Muscle of leg (tissue), 16 donors: ENCODE measurements at places on chromosomes 3 and 15.

DNA sequence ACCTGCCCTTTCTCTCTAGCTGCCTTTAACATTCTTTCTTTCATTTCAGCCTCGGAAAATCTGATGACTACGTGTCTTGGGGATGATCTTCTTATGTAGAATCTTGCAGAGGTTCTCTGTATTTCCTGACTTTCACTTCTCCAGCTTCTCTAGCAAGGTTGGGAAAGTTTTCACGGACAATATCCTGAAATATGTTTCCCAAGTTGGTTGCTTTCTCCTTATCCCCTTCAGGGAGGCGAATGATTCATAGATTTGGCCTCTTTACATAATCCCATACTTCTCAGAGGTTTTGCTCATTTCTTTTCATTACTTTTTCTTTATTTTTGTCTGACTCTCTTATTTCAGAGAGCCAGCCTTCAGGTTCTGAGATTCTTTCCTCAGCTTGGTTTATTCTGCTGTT, 62.1 kb upstream of the CCDC54 start:
- no peaks in the 10 kb centered on the region for H3K4me1 ChIP-seq
- DNase-seq, result no peak
- H3K27ac ChIP-seq, result no peak overlapping the region
- H3K4me3 ChIP-seq, result no peak overlapping the region

GRCh38 chr15:73051391-73051806, 864 bp upstream of the NEO1 start:
- H3K36me3 ChIP-seq, result no peaks in the 10 kb centered on the region
- peak overlapping the region; percentile 88 for H3K4me3 ChIP-seq
- H3K27ac ChIP-seq, result peak overlapping the region; percentile 92
- no peak for DNase-seq
- peaks cover 5% of the 10 kb centered on the region for H3K27me3 ChIP-seq
- H3K4me1 ChIP-seq, result peaks cover 2% of the 10 kb centered on the region

- peak; percentile 15 for DNase-seq
- no peaks in the 10 kb centered on the region for H3K4me1 ChIP-seq
- no peak overlapping the region for H3K27ac ChIP-seq
- no peak overlapping the region for H3K4me3 ChIP-seq
- H3K36me3 ChIP-seq, result no peaks in the 10 kb centered on the region
Measured at GRCh38 chr3:149095487-149095886, 9.2 kb upstream of the HLTF start.

DNA sequence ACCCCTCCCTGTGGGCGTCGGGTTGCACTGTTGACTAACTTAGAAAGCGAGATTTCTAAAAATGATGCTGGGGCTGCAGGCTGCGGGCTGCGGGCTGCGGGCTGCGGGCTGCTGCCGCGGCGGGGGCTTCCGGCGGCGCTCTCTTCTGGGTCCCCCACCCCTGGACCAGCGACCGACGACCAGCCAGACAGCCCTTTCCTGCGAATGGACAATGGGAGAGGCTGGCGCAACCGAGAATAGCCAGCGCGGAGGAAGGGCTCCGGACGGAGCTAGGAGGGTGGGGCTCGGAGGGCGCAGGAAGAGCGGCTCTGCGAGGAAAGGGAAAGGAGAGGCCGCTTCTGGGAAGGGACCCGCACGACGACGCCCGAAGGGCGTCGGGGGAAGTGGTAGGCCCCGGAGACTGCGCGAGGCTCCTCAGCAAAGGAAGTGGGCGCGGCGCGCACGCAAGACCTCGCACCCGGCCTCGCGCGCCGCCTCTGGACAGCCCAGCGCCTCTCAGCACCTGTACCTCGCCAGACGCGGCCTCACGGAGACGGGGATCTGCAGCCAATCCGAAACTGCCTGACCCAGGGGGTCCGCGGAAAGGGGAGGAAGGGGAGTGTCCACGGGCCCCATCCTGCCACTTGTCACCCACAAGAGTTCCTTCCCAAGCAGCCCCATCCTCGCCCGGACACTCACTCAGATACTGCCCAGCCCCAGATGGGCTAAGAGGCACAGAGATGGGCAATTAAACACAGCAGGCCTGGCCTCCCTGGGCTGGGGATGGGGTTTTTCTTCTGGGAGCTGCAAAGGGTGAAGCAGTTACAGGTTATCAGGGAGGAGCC, 70.7 kb downstream of the SLC12A8 start:
- no peaks in the 10 kb centered on the region for H3K36me3 ChIP-seq
- no peaks in the 10 kb centered on the region for H3K27me3 ChIP-seq
- H3K4me1 ChIP-seq, result peaks cover 60% of the 10 kb centered on the region
- peak overlapping the region; percentile 62 for H3K27ac ChIP-seq
